Breast epithelium (tissue), 4 donors: ENCODE measurements at places on chromosomes 6 and 20.

GRCh38 chr6:38725414-38726183 is 10.5 kb downstream of the DNAH8 start:
- no peaks in the 10 kb centered on the region for H3K27me3 ChIP-seq
- H3K4me3 ChIP-seq: no peak overlapping the region
- no peak overlapping the region for H3K27ac ChIP-seq
- H3K4me1 ChIP-seq: no peaks in the 10 kb centered on the region
- DNase-seq: no peak
- no peaks in the 10 kb centered on the region for H3K36me3 ChIP-seq

DNA sequence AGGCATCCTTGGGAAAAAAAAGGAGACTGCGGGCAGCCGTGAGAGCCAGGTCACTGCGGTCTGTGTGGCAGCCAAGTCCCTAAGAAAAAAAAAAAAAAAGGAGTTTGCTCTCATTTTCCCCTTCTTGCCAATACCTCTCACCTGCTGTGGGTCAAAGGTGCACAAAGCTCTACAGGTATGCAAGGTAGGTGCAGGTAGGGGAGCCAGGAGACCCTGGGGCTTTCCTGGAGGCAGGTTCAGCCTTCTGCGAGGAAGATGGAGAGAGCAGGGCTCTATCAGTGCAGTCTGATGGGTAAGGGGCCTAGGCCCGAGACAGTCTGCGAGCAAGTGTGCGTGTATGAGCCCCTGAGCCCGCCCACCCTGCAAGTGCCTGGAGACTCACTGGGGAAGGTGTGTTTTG is 12.3 kb upstream of the SNAI1 start:
- H3K36me3 ChIP-seq: no peaks in the 10 kb centered on the region
- H3K27ac ChIP-seq: no peak overlapping the region
- H3K27me3 ChIP-seq: no peaks in the 10 kb centered on the region
- no peak overlapping the region for H3K4me3 ChIP-seq
- no peak for DNase-seq
- H3K4me1 ChIP-seq: no peaks in the 10 kb centered on the region

DNA sequence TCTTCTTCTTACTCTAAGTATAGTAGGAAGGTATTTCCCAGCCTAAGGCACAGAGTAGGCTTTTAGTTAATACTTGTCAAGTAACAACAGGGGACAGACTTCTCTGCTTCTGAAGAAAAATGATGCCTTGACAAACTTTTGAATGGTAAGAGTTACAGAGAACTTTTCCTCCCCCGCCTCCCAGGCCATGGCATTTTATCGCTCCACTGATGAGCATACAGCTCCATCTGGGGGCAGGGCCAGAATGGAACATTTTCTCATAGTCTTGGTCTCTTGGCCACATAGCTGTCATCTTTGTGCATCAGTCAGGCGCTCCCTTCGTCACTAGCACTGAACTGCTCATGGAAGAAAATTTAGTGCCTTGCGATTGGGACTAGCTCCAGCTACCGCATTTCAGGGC is 1066.8 kb upstream of the CITED2 start:
- no peak overlapping the region for H3K4me3 ChIP-seq
- H3K4me1 ChIP-seq: no peaks in the 10 kb centered on the region
- H3K27ac ChIP-seq: peak overlapping the region; percentile 4
- no peaks in the 10 kb centered on the region for H3K27me3 ChIP-seq

DNA sequence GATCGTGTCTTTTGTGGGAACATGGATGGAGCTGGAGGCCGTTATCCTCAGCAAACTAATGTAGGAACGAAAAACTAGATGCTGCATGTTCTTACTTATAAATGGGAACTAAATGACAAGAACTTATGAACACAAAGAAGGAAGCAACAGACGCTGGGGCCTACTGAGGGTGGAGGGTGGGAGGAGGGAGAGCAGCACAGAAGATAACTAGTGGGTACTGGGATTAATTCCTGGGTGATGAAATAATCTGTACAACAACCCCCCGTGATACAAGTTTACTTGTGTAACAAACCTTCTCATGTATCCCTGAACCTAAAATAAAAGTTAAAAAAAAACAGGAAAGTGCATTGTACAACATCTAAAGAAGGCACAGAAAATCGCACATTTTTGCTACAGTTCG is 59.0 kb upstream of the TMEM170B start:
- H3K27ac ChIP-seq: no peak overlapping the region
- DNase-seq: no peak
- no peak overlapping the region for H3K4me3 ChIP-seq
- H3K4me1 ChIP-seq: no peaks in the 10 kb centered on the region
